ENCODE measurements at places on chromosomes 7 and 10.

DNA sequence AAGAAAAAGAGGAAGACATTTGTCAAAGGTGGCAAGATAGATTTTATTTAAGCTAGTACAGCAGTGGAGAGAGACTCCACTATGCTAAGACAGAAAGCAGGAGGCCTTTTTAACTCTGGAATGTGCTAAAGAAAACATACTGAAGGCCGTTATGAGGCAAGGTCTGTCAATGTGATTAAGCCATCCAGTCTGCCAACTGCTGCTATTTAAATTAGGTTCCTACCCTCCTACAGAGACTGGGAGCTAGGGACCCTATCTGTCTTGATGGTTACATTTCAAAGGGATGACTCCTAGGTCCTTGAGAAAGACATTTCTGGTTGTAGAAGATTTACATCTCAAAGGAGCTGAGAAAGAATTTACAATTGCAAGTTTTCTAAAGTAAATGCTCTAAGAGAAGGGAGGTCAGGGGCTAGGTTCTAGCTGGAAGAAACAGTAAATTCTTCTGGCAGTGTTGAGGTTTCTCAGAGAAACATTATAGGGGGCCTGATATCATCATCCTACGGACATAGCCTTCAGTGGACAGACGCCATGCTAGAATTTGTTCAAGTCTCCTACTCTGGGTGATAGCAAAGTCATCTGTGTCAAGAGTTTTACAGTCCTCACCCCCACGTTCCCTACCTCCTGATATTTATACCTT, 211.6 kb downstream of the PHF14 start:
- no peak for DNase-seq

DNA sequence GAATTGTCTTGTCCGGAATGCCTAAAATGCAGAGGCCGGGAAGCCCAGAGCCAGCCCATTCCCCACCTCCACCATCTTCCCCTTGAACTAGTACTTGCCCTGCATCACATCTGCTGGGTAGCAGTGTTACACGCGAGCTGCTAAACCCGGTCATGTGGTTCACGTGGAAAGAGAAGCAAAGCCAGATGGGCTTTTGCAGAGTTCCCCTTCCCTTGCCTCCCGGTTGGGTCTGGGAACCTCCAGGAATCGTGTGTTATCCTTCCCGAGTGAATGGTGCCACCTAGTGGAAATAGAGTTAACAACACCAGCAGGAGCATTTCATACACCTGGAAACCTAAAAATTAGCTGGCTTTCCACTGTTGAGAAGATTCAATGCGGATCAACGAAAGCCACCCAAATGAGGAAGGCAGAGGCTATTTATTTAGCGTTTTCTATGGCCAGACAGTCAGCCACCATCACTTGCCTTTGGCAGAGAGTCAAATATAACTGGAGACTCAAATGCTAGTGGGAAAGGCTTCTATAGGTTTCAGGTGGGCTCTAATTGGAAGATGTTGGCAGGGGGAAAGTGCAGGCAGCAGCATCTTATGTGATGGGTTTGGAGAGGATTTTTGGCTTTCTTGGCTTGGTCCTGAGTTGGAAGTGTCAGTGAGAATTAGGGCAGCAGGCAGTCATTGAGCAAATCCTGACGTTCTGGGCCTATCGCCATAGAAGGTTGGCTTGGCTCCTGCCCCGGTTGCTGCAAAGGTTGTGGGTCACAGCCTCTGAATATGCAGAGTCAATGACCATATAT, 12.9 kb upstream of the DENND2A start:
- no peak for DNase-seq

DNA sequence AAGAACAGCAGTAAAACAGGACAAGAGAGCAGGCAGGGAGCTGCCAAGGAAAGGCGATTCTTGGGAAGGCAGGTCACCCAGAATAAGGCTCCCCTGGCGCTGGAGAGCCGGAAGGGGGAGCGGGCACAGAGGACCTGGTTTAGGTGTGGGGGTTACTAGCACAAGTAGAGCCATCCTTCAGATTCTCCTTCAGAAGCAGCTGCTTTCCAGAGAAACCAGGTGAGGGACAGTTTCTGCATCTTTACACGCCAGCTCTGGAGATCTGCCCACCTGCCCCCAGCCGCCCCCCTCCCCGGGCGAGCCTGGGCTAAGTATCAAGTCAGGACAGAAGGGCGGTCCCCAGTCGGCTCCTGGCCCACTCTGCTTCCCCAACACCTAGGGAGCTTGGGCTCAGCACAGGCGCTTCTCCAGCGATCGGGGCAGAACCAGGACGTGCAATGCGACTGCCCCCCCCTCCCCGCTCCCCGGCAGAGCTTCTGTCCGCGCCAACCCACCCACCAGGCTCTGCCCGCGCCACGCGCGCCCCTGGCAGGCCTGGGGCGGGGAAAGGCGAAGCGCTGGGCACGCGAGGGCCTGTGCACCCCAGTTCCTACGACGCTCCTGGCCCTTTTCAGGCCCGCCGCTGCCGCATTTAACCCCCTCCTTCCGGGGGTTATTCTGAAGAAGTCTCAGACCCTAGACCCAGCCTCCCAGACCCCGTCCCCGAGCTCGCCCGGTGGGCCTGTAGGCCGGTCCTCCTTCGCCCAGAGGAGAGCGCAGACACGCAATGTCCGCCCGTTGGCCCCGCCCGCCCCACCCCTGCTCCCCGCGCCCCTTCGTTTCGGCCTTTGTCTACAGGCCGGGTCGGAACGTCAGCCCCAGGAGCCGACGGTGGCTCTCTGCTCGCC, 4.4 kb upstream of the EN2 start:
- DNase-seq: no peak

DNA sequence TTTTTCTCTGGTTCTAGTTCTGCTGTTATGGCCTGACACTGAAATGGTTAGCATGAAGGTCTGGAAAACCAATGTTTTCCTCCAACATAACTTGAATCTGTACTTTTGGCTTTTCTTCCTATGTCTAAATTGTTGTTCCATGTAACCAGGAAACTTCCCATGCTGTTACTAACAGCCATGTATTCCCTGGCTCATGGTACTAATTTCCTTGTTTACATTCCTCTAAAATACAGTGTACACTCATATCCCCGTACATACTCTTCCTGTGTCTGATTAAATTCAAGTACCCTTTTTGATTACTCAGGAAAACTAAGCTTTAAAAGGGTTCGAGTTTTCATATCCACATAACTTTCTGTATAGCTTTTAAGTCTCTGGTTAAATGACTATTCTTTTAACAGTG, 12.3 kb upstream of the ACSM6 start:
- DNase-seq: no peak

GRCh38 chr10:17229717-17229966, 1.6 kb downstream of the VIM start:
- no peak for DNase-seq

DNA sequence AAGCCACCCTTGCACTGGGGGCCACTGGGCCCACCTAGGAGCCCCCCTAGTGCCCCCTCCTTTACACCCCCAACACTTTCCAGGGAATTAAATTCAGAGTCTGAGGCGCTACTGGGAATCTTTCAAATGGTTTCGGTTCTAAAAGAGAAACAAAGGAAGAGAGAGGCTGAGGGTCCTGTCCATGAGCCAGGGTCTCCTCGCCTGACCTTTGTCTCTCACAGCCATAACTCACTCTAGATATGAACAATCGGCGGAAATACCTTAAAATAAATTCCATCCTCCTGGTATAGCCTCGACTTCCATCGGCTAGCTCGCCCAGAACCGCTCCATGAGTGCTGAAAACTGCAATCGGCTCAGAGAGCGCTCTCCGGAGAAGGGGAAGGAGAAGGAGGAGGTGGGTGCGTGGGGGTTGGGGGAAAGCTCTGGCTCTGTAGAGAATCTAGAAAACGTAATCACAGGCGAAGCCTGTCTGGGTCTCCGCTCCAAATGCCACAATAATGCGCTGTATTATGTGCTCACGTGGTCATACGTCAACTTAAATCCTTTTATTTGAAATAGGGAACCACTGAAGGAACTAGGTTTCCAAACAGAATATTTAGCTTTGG, 12.6 kb downstream of the HOXA4 start:
- DNase-seq: no peak

DNA sequence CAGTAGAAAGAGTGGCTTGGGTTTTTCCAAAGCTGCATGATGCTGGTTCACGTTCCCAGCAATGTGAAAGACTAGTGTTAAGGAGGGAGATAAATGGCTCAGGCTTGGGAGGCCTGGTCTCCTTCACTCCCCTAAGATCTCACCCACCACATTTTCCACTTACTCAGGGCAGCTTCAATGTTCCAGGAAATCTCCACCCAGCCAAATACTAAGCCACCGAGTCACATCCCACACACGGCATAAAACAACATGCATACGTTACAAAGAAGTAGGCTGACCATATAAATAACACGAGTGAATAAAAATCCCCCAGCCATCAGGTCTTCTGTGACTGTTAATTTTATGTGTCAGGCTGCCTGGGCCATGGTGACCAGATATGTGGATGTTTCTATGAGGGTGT, 303.5 kb downstream of the SFMBT2 start:
- DNase-seq: no peak

DNA sequence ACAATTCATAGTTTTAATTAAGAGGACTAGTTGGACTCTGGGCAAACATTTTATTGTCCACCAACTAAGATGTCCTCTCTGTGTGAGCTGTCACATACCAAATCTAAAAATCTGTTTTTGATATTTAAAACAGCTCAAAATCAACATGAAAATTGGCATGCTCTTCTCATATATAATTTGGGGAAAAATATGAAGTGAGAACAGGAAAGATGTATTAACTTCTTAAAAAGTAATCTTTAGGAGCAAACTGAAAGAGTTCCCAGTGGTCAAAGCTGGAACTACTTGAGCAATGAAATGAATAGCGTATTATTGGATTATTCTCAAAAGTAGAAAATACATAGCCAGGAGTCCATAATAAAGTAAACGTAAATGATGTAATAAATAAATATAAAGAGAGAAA, 147.2 kb downstream of the DYNC1I1 start:
- DNase-seq: no peak

- no peak for DNase-seq
These were observed 65.8 kb upstream of the PRSS58 start for GRCh38 chr7:142323706-142324105.

DNA sequence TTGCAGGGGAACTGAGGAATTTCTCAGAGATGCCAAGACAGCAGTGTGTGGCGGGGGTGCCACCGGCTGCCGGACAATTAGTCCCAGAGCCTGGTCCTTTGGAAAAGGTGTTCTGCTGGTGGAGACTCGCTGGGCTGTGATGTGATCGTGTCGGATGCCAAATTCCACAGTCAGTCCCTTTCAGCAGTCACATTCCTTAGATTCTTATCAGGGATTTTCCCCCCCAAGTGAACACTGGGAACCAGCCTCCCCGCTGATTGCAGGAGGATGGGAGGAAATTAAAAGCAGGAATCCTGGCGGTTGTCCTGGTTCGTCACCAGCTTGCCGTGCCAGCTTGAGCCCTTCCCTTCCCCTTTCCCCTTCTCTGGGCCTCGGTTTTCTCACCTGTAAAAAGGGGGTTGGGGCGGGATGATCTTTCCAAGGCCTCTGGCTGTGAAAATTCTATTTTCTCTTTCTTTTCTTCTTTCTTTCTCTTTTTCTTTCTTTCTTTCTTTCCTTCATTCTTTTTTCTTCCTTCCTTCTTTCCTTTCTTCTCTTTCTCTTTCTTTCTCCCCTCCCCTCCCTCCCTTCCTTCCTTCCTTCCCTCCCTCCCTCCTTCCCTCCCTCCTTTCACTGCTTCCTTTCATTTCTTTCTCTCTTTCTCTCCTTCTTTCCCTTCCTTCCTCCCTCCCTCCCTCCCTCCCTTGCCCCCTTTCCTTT, 39.6 kb downstream of the COL26A1 start:
- no peak for DNase-seq

DNA sequence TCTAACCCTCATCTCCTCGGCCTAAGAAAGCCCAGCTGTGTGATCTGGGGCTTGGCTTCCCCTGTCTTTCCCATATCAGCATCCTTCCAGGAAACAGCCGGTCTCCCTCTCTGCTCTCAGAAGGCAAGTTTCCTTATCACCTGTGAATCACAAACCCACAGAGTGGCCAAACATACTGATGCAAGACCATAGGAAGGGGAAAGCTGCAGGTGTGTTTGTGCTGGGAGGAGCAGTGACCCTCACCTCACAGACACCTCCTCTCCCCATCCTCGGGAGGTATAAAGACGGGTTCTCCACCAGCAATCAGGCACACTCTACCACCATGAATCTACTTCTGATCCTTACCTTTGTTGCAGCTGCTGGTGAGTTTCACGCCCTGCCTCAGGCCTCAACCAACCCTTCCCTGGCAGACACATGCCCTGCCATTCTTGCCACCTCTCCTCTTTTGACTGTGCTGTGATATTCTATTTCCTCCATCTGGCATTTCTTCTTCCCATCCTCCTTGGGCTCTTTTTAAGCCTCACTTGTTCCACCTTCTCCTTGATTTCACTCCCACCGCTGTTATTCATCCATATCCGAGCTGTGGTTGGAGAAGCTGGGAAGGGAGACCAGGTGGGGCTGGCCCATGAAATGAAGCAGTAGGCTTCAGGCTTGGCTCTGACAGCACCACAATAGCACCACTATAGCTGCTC, at the start of gene PRSS2:
Gene PRSS2, plus strand, starts transcription at position 310 of the 692 bp plus-strand sequence. Its CDS starts 13 bp downstream, at position 323.
- no peak for DNase-seq

- no peak for DNase-seq
These were observed 277.8 kb upstream of the NEBL start for GRCh38 chr10:21174715-21175495.

DNA sequence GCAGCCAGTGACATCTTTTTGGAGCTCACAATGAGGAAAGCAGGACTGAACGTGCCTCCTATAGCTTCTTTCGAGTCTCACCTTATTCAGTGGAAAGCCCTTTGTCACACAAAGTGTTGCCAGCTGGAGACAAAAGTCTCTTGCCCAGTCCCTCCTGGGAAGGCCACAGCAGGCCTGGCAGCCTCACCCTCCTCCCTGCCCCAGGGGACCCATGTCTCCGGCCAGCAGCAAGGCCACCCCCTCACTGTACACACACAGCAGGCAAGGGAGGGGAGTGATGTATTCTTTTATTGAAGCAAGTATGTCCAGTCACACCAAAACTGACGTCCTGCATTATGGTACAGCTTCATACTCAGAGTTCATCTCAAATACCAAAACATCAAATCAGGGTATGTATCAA, 56.0 kb downstream of the CSGALNACT2 start:
- DNase-seq: no peak

GRCh38 chr10:4255751-4256150, 470.7 kb upstream of the KLF6 start:
- no peak for DNase-seq

DNA sequence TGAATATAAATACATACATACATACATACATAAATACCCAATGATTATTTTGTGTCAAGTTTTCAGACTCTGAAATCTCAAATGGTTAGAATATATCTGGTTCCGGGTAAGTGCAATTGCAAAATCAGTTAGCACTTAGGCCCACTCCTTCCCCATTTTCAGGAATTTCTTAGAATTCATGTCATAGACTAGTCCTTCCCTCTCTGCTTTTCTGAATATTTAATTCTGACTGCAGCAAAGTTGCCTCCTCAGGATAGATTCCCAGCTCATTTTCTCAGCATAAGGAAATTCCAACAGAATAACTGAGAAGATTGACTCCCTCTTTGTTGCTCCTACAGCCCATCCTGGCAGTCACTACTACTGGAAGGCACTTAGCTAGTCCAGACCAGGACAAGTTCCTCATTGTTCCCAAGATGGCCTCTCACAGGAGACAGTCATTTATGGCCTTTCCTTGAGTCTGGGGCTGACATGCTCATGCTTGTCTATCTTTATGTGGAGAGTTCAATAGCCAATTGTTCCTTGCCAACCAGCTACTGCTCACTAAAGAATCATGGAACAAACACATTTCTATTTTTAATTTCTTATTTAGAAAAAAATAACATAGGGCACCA, 142.9 kb upstream of the ITGB1 start:
- no peak for DNase-seq

- no peak for DNase-seq
These were observed 334.0 kb downstream of the PLXNA4 start for GRCh38 chr7:132242192-132242812.

GRCh38 chr10:48836605-48837004, 103.0 kb downstream of the LRRC18 start:
- no peak for DNase-seq

GRCh38 chr10:23412223-23412622, 26.7 kb upstream of the OTUD1 start:
- no peak for DNase-seq
